ENCODE measurements at places on chromosomes 3 and 15. TPM values are rescaled to one million over a fixed set of nuclear protein-coding genes. Genes with fewer than 3 reads are reported as not detected.

GRCh38 chr3:11591391-11592282 lies 52.1 kb downstream of the VGLL4 start:
- no peaks in the 10 kb centered on the region for H3K27me3 ChIP-seq
- no peak overlapping the region for H3K27ac ChIP-seq
- H3K36me3 ChIP-seq: peaks cover 3% of the 10 kb centered on the region
- H3K4me1 ChIP-seq: no peaks in the 10 kb centered on the region
- DNase-seq: no peak
- no peak overlapping the region for H3K4me3 ChIP-seq

GRCh38 chr3:168273036-168273435 lies 177.3 kb upstream of the GOLIM4 start:
- H3K36me3 ChIP-seq: no peaks in the 10 kb centered on the region
- H3K27me3 ChIP-seq: no peaks in the 10 kb centered on the region
- no peak for DNase-seq
- no peak overlapping the region for H3K4me3 ChIP-seq
- no peak overlapping the region for H3K27ac ChIP-seq

GRCh38 chr15:92655178-92655995 lies at the start of gene FAM174B:
TSS of gene FAM174B (minus strand) at chr15:92655775.
- H3K4me3 ChIP-seq: peak within 1 kb of the TSS; percentile 65
- peak within 1 kb of the TSS; percentile 38 for H3K27ac ChIP-seq
- H3K4me1 ChIP-seq: peaks cover 4% of the 10 kb centered on the region
- no peaks in the 10 kb centered on the region for H3K27me3 ChIP-seq
- DNase-seq: no peak

DNA sequence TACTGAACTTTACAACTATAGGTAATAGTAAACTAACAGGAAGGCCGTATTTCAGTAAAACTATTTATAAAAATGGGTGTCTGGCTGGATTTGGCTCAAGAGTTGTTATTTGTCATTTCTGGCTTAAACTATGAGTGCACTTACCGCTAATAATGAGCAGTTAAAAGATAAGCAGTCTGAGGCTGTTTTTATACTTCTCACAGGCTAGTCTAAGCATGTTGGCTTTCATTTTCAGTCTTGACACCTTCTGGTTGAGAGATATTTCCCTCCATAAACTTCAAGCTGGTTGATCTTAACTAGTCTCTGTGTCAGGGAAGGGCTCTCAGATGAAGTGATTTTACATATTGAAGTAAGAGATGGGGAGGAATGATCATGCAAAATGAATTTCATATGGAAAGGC lies 96.1 kb downstream of the RSRC1 start:
- no peaks in the 10 kb centered on the region for H3K36me3 ChIP-seq
- no peaks in the 10 kb centered on the region for H3K4me1 ChIP-seq
- no peak overlapping the region for H3K27ac ChIP-seq

GRCh38 chr15:84598993-84599392 lies 1.8 kb upstream of the ZSCAN2 start:
- DNase-seq: no peak
- H3K27ac ChIP-seq: no peak overlapping the region
- H3K36me3 ChIP-seq: no peaks in the 10 kb centered on the region
- H3K4me3 ChIP-seq: no peak overlapping the region
- peaks cover 24% of the 10 kb centered on the region for H3K4me1 ChIP-seq

The SCAPER gene
- total RNA-seq: 4.9 TPM

DNA sequence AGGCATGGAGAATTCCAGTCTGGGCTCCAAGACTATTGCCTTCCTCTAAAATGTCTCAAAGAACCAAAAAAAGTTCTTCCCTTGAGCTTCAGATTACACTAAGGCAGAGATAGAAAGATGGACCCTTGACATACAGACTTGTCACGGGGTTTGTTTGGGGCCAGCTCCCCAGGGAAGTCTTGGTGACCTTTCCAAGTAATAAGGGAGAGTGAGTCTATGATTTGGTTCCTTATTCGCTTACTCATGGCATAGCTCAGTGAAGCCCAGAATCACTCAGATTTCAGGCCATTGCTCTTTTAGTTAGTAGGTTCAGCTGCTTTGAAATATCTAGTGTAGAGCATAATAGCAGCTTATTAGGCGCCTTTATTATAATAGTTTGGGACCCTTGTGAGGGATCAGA lies 90.3 kb downstream of the PLCL2 start:
- H3K27ac ChIP-seq: no peak overlapping the region
- H3K36me3 ChIP-seq: no peaks in the 10 kb centered on the region
- no peaks in the 10 kb centered on the region for H3K27me3 ChIP-seq
- no peak overlapping the region for H3K4me3 ChIP-seq
- no peaks in the 10 kb centered on the region for H3K4me1 ChIP-seq

The SYNM gene
- total RNA-seq: 1.4 TPM

The CPB1 gene
- 4.8 TPM for total RNA-seq

The RHCG gene
- not detected for total RNA-seq

- H3K4me1 ChIP-seq: no peaks in the 10 kb centered on the region
- no peak overlapping the region for H3K27ac ChIP-seq
- no peak for DNase-seq
- H3K4me3 ChIP-seq: no peak overlapping the region
- H3K27me3 ChIP-seq: no peaks in the 10 kb centered on the region
Observed at GRCh38 chr3:51934991-51935885, 6.5 kb downstream of the RRP9 start.

- H3K36me3 ChIP-seq: no peaks in the 10 kb centered on the region
- no peak overlapping the region for H3K4me3 ChIP-seq
- H3K4me1 ChIP-seq: no peaks in the 10 kb centered on the region
- no peak overlapping the region for H3K27ac ChIP-seq
Observed at GRCh38 chr15:94930441-94930840, 699.1 kb downstream of the MCTP2 start.

The GOLGA8J gene
- not detected for total RNA-seq

GRCh38 chr3:187104342-187104741 lies 35.0 kb downstream of the RPL39L start:
- H3K4me1 ChIP-seq: 0 out of 2 replicates have a peak, but pooled peaks cover 5% of the 10 kb centered on the region
- no peaks in the 10 kb centered on the region for H3K27me3 ChIP-seq
- no peaks in the 10 kb centered on the region for H3K36me3 ChIP-seq

DNA sequence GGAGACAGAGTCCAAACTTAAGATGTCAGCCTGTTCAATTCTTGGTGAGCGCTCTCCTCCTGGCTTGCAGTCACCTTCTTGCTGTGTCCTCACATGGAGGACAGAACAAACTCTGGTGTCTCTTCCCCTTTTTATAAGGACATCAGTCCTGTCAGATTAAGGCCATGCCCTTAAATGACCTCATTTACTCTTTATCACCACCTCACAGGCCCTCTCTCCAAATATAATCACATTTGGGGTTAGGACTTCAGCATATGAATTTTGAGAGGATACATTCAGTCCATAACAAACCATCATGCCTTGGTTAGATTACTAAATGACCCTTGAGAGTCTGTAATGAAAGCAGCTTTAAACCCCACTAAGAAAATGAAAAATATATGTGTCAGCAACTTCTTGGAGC lies 175.2 kb downstream of the TAFA4 start:
- H3K27me3 ChIP-seq: no peaks in the 10 kb centered on the region
- no peaks in the 10 kb centered on the region for H3K4me1 ChIP-seq
- no peak overlapping the region for H3K27ac ChIP-seq

DNA sequence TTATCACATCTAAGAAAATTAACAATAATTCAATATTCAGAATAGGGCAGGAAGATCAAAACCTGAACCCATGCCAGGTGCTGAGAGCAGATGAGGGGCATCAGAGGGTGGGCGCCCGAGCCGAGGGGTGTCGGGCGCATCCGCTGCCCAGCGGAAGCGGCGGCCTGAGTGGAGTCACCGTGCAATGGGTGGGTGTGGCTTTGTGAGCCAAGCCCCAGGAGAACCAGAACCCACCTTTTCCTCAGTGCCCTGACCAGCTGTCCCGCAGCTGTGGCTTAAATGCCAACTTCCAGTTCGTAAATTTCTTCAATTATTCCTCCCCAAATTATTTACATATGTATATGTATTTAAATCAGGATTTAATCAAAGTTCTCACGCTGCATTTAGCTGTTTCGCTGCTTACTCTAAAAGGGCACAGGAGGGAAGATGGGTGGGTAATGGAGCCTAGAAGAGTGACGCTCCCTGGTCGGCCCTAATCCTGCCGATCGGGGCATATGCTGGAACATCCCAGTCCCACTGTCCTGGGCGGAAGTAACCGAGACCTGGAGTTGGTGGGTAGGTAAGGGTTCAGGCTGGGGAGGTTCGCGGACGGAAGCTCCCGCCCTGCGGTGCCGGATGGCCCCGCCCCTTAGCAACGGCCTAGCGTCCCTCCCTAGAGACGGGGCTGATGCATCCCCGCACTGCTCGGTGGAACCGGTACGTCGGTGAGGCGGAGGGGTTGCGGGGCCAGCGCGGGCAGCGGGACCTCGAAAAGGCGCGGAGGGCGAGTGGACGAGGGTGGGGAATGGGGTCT lies 1.3 kb downstream of the DNAH1 start:
- no peak overlapping the region for H3K27ac ChIP-seq
- H3K4me1 ChIP-seq: peaks cover 33% of the 10 kb centered on the region
- peak overlapping the region; percentile 4 for H3K4me3 ChIP-seq
- no peaks in the 10 kb centered on the region for H3K36me3 ChIP-seq

- H3K4me3 ChIP-seq: no peak overlapping the region
- H3K27ac ChIP-seq: no peak overlapping the region
- no peaks in the 10 kb centered on the region for H3K36me3 ChIP-seq
- no peak for DNase-seq
- no peaks in the 10 kb centered on the region for H3K27me3 ChIP-seq
Observed at GRCh38 chr3:79729096-79729495, 38.7 kb downstream of the ROBO1 start.

GRCh38 chr3:6220447-6220846 lies 640.5 kb upstream of the GRM7 start:
- no peaks in the 10 kb centered on the region for H3K36me3 ChIP-seq
- H3K4me3 ChIP-seq: no peak overlapping the region
- H3K27ac ChIP-seq: no peak overlapping the region
- DNase-seq: no peak

The PLCH1 gene
- 0.05 TPM for total RNA-seq

GRCh38 chr15:72131922-72132321 lies 13.7 kb downstream of the SENP8 start:
- no peaks in the 10 kb centered on the region for H3K27me3 ChIP-seq
- H3K4me1 ChIP-seq: 0 out of 2 replicates have a peak, but pooled peaks cover 3% of the 10 kb centered on the region
- no peaks in the 10 kb centered on the region for H3K36me3 ChIP-seq
- no peak for DNase-seq
- H3K4me3 ChIP-seq: no peak overlapping the region
- no peak overlapping the region for H3K27ac ChIP-seq

DNA sequence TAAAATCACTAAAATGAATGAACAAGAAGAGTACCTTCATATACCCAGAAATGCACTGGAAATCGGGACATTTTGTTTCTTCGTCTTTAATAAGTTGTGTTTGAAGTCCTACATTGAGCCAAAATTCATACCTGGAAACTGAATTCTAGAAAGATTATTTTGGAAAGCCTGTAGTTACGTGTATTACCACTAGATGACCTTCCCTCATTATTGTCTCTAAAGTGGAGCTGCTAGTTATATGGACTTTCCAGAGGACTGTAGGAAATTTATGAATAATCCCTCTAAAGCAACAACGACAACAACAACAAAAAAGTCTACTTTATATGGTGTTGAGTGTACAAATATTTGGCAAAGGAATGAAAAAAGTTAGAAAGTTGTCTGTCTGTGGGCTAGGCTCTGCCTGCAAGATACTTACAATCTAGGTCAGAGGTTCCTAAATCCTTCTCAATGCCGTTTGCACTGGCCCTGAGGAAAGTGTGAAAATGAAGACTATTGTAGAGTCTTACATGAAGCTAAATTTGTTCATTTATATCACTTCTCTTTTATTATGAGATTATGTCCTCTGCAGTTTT lies 234.8 kb upstream of the NR2E3 start:
- no peak overlapping the region for H3K27ac ChIP-seq
- no peaks in the 10 kb centered on the region for H3K36me3 ChIP-seq
- no peak for DNase-seq
- no peak overlapping the region for H3K4me3 ChIP-seq
- no peaks in the 10 kb centered on the region for H3K4me1 ChIP-seq

- no peaks in the 10 kb centered on the region for H3K4me1 ChIP-seq
- no peaks in the 10 kb centered on the region for H3K27me3 ChIP-seq
- DNase-seq: no peak
- no peak overlapping the region for H3K4me3 ChIP-seq
- no peak overlapping the region for H3K27ac ChIP-seq
Observed at GRCh38 chr3:101010296-101010695, 17.1 kb upstream of the ABI3BP start.

GRCh38 chr3:56096999-56097398 lies 371.3 kb downstream of the ERC2 start:
- H3K27me3 ChIP-seq: no peaks in the 10 kb centered on the region
- no peaks in the 10 kb centered on the region for H3K36me3 ChIP-seq
- no peak for DNase-seq
- no peaks in the 10 kb centered on the region for H3K4me1 ChIP-seq

Data from GM12878 (cell line).